ENCODE measurements at places on chromosomes 3 and 15. TPM values are rescaled to one million over a fixed set of nuclear protein-coding genes. Genes with fewer than 3 reads are reported as not detected.

DNA sequence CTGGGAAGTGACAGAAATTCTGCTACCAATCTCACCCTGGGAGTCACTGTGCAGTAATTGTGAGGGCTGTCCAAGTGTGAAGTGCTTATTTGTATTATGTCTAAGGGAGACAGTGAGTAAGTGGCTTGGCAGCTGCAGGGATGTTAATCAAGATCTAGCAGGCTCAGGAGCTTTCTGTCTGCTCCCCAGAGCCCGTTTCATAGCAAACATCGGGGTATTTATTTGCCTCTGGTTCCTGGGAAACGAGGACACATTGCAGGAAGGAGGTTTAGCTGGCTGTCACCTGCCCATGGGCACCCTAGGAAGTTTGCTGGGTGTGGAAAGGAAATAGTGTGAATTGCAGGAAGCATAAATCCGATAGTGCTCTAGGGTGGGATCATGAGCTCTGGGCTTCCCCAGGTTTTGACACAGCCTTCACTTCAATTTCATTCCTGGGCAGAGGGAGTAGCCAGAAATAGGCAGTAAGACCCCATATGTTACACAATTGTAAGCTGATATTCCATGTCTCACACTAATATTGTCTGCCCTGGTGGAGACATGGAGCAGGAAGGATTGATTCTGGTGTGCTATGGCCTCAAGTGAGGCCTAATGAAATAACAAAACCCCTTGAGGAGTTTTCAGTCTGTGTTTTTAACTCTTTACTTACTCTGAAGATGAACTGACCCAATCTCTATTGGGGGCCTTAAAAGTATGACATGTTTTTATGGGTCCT lies 74.1 kb upstream of the MITF start:
- H3K36me3 ChIP-seq, result peaks cover 1% of the 10 kb centered on the region
- H3K27ac ChIP-seq, result no peak overlapping the region
- DNase-seq, result no peak
- no peak overlapping the region for H3K4me3 ChIP-seq

- no peaks in the 10 kb centered on the region for H3K27me3 ChIP-seq
- no peak for DNase-seq
- H3K36me3 ChIP-seq, result peaks cover 4% of the 10 kb centered on the region
- H3K4me3 ChIP-seq, result no peak overlapping the region
These were observed 13.6 kb downstream of the LXN start for GRCh38 chr3:158658889-158659288.

- no peak for DNase-seq
- H3K4me3 ChIP-seq, result no peak overlapping the region
- peaks cover 9% of the 10 kb centered on the region for H3K27me3 ChIP-seq
- H3K36me3 ChIP-seq, result peaks cover 7% of the 10 kb centered on the region
These were observed 3.6 kb downstream of the FOXP1 start for GRCh38 chr3:71579935-71580406.

DNA sequence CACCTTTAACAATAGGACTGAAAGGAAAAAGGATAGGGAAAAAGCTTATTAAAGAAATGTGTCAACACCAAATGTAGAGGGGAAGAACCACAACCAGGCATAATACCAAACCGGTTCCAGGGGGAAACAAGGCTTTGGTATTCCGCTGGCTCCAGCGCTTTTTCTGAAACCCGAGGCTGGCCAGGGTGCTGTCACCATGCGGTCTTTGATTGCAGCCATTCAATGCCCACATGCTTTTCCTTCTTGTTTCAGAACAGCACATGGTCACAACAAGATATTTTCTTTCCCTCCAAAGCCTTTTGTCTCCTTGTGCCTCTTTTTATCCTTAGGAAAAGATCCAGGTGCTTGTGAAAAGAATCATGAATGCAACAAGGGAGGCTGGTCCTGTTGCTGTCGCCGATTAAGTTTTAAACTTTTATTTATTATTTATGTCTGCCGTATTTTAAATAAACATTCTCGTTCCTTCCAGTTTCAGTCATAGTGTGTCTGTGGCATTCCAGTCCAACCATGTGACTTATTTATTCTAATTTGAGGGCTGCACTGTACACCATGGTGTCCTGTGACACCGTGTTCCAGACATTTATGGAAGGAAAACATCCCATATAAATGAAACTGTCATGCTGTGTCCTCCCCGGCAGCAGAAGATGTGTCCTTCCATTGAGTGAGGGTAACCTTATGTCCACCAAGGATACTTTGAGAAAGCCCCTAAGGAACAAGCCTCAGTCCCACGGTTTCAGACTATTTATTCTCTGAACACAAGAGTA lies 41.1 kb downstream of the CCK start:
- DNase-seq, result no peak
- peaks cover 41% of the 10 kb centered on the region for H3K36me3 ChIP-seq
- H3K4me3 ChIP-seq, result no peak overlapping the region
- H3K4me1 ChIP-seq, result no peaks in the 10 kb centered on the region

- H3K36me3 ChIP-seq, result no peaks in the 10 kb centered on the region
- no peaks in the 10 kb centered on the region for H3K27me3 ChIP-seq
- DNase-seq, result no peak
- H3K27ac ChIP-seq, result no peak overlapping the region
These were observed 16.7 kb downstream of the MCTP2 start for GRCh38 chr15:94247789-94248638.

DNA sequence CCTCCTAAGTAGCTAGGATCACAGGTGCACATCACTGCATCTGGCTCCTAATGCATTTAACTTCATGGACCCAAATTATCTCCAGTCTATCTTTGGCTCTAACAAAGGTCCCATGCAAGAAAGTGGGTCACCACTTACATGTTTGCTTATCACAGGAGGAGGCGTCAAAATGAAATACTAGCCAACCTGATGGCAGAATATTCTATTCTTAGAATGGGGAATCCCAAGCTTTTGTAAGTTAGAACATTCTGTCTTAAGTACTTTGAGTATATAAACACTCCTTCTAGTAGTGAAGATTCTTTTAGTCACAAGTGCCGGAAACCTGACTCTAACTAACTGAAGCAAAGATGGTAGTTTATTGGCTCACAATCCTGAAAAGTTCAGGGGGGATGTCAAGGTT lies 72.0 kb upstream of the ADAMTS9 start:
- DNase-seq, result no peak
- no peaks in the 10 kb centered on the region for H3K4me1 ChIP-seq
- H3K4me3 ChIP-seq, result no peak overlapping the region
- no peaks in the 10 kb centered on the region for H3K27me3 ChIP-seq
- H3K27ac ChIP-seq, result no peak overlapping the region

DNA sequence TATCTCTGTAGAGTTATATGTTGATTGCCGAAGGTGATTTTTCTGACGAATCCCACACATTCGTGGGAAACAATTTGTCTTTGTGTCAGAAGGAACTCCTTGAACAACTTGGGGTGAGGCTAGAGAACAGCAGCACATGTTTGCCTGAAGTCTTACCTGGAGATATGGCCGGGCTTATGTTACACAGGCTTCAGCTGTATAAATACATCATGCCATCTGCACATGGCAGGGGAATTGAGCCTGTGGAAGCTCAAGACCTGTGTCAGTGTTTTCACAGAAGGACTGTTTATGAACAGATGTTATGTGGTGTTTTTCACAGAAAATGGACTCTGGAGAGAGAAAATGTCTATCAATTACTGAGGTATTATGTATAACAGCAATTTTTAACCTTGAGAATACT lies 203.6 kb upstream of the MDFIC2 start:
- no peak for DNase-seq
- no peak overlapping the region for H3K27ac ChIP-seq

RHOV gene
- 3.9 TPM for total RNA-seq
